EH (cell line): ENCODE measurements at places on chromosomes 6 and 20.

DNA sequence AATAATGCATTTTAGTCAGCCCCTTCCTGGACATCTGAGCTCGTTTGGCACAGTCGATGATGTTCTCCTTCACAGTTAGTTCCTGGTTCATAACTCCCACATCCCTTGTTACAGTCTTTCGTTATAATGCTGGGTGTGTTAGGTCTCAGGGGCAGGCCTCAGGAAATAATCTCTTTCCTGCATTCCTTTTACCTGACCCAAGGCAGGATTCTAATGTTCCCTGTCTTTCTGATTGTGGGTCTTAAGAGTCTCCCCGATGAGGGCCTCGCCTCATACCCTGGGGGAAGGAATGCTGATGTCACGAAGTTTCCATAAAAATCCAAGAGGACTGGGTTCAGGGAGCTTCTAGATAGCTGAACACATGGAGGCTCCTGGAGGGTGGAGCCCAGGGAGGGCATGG is 104.0 kb upstream of the CARMIL1 start:
- peak; percentile 90 for DNase-seq

DNA sequence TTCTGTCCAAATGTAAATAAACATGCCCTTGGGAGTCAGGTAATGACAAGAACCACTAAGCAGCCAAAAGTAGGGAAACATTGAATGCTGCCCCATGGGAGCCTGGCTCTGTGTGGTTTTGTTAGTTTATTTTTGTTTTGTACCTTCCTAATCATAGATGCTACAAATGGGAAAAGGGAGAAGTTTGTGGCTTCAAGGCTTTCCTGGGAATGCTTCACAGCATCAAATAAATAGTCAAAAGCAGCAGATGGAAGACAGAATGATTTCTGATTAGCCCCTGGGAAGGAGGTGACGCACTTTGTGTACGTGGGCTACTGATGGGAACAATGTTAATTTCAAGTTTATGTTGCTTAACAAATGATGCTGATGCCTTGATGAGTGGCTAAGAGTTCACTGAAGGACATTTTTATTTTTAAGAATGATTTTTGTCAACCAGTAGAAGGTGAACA is 532.7 kb downstream of the BCKDHB start:
- peak; percentile 68 for DNase-seq

DNA sequence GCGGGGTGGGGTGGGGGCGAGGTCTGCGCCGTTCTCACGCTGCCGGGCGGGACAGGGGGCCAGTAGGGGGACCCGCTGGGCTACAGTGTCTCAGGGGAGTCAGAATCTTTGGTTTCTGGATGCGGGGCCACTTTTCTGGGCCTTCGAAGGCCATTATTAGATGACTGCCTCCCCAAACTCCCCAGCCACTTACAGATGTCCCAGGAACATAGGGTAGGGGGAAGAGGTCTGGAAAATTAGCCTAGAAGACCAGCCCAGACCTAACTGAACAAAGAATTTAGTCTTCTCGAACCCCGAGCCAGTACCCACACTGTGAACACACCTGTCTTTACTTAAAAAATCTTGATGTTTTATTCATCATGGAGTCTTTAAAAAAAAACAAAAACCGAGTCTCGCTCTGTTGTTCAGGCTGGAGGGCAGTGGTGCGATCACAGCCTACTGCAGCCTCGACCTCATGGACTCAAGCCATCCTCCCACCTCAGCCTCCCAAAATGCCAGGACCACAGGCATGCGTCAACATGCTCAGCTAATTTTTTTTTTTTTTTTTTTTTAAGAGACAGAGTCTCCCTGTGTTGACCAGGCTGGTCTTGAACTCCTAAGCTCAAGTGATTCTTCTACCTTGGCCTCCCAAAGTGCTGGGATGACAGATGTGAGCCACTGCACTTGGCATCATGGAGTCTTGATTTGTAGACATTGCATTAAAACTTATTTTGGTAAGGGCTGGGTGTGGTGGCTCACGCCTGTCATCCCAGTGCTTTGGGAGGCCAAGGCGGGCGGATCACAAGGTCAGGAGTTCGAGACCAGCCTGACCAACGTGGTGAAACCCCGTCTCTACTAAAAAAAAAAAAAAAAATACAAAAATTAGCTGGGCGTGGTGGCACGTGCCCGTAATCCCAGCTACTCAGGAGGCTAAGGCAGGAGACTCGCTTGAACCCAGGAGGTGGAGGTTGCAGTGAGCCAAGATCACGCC is 3.3 kb upstream of the SLC29A1 start:
- DNase-seq = no peak

GRCh38 chr20:32006841-32007786 is 3.1 kb upstream of the CCM2L start:
- DNase-seq = peak; percentile 12

GRCh38 chr6:24052590-24052961 is 73.4 kb upstream of the NRSN1 start:
- no peak for DNase-seq

GRCh38 chr6:121826156-121826810 is 390.8 kb downstream of the GJA1 start:
- DNase-seq = peak; percentile 85

- no peak for DNase-seq
Measured at GRCh38 chr6:166849749-166850183, 106.6 kb downstream of the RNASET2 start.

- no peak for DNase-seq
Measured at GRCh38 chr20:54076259-54076658, 5.9 kb upstream of the BCAS1 start.

- DNase-seq = peak; percentile 30
Measured at GRCh38 chr6:11824986-11825385, 46.4 kb upstream of the ADTRP start.

DNA sequence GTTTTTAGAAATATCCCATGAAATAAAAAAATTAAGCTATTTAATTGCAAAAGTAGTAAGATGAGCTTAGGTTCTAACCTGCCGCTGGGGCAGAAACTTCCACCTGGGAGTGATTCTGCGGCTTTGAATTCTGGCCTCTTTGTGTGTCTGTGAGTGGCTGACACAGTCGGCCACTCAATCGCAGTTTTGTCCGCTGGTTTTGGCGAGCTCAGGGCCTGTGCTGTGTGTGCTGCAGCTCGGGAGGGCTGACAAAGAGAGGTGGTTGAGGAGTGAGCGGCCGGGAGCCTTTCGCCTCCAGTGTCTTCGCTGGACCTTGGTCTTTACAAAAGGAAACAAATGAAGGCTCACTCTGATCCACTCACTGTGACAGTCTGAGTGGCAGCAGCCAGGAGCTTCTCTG is 128.4 kb downstream of the TIAM2 start:
- DNase-seq = no peak

GRCh38 chr6:49713346-49713745 is at the start of gene CRISP2:
Gene CRISP2, minus strand, starts transcription at chr6:49713543. Its CDS starts 4,347 bp downstream, at chr6:49709196.
- no peak for DNase-seq

- DNase-seq = no peak
Measured at GRCh38 chr20:9611921-9612320, 97.5 kb downstream of the LAMP5 start.

GRCh38 chr20:23585808-23586734 is 17.8 kb upstream of the CST9L start:
- DNase-seq = no peak

DNA sequence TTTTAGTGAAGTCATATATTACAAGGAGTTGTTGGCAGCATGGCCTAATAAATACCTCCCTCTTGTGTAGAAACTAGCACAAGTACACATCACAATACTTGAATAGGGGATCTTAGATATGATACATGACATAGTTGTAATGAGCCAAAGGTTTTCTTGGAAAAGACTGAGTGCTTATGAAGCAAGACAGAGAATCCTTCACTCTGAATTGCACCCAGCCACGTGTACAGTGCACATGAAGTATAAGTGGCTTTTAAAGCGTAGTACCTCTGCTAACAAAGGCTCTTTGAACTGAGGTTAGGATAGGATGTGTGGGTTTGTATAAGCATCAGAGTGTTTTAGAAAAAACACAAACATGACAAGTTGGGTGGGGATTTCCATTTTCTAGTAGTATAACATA is 145.5 kb upstream of the STMND1 start:
- no peak for DNase-seq

- DNase-seq = no peak
Measured at GRCh38 chr20:45283551-45284057, 23.0 kb upstream of the RBPJL start.

GRCh38 chr20:58393299-58393698 is 4.3 kb downstream of the VAPB start:
- peak; percentile 67 for DNase-seq

DNA sequence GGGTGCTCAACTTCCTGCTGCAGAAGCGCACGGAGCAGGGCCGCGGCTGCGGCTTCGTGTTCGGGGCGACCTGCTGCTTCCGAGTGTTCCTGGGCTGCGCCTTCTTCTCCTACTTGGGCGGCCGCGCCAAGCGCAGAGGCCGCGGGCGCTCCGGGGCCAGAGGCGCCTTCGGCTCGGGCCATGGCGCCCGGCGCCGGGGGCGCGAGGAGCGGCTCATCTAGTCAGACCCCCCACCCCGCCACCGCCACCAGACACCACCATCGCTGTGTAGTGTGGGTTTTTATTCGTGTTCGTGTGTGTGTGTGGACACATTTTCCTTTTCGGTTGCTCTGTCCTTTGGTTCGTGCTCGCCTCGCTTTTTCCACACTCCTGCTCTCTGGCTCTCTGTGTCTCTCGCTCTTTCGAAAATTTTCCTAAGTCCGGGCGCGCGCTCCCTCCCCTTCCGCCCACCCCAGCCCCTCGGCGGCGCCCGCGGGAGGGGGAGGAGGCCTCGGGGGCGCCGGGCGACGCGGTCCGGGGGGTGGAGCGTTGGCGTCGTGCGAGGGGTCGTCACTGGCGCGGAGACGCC is 38.1 kb downstream of the GNAS start:
- peak; percentile 83 for DNase-seq

GRCh38 chr6:105569706-105570105 is 166.8 kb upstream of the PREP start:
- no peak for DNase-seq

DNA sequence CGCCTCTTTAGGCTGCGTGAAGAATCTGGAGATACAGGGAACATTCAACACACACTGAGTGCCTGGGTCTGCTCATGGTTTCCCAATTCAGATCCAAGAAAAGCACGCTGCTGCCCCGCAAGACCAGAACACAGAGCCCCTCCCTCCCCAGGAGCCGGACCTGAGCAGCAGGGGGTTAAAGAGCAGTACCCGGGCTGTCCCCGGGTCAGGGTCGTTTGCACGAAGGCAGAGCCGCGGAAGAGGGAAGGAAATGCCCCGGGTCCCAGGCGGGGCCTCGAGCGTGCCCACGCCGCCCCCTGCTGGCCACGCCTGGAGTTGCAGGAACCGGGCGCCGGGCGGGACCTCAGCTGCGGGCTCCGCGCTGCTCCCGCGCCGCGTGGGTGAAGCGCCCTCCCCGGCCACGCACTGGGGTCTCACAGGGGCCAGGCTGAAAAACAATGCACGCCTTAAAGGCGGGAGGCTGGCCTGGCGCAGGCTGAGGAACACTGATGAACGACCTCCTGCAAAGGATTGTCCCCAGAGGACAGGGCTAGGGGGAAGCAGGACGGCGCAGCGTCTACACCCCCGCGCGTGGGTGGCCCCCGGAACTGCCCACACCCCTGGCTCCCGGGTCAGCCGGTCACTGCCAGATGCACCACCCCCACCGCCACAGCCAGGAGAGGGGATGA is 48.9 kb downstream of the ANKRD60 start:
- peak; percentile 37 for DNase-seq

DNA sequence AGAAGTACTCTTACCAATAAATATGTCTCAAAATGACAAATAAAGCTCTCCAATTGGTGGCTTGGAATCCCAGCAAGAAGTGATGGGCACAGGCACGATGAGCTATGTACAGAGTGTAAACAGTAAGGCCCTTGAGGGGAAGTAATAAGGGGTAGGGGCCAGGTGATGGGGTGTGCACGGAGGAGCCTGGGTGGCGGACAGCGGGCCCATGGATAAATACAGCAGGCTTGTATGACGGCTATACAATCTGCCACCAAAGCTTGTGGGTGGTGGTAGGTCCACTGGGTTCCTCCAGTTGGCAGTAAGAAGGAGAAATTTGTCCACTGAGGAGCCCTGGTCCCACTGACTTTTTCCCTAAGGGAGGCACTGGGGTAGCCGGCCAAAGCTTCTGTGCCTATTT is 205.4 kb upstream of the RNF24 start:
- no peak for DNase-seq

DNA sequence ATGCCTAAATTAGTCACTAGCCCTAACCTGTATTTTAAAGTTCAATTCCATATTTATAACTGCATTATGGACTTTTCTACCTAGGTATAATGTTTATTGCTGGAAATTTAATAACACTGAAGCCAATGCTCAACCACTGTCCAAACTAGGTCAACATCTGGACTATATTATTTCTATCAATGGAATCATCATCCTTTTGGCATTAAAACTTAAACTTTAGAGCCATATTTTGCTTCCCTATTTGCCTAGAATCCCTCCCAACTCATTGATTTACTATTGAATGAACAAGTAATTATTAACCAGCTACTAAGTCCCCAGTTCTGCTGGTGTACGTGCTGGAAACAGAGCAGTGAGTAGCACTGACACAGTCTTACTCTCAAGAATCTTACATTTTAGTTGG is 291.7 kb upstream of the SPTLC3 start:
- DNase-seq = no peak

GRCh38 chr6:53009056-53009455 is 14.0 kb upstream of the GSTA4 start:
- no peak for DNase-seq

- DNase-seq = no peak
Measured at GRCh38 chr6:348860-349396, 42.6 kb upstream of the IRF4 start.

GRCh38 chr6:147061252-147061651 is 143.0 kb upstream of the STXBP5 start:
- DNase-seq = no peak

DNA sequence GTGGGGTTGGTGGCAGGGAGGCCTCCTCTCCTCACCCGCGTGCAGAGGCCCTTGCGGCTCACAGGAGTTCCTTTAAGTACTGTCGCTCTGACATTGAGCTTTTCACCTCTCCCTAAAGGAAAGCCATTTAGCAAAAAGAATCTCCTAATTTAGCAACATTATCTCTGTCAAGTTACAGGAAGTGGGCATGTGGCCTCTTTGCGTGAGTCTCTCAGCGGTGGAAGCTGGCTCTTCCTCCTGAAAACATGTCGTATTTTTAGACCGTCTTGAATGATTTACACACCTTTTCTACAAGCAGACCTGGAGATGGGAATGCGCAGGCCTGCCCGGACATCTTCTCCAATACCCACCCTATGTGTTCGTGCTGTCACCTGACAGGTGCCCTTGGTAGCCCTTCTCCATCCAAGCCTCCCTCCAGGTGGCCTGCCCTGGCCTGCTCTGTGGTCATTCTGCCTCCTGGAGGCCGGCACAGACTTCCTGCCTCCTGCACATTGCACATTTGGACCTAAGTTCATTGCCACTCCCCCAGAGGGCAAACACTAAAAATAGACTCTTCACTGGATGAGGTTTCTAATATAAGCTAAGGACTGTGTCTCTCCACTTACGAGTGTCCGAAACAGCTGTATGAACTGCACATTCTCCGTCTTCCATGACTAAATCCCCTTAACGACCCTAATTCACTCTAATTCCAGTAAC is 18.5 kb upstream of the PHACTR3 start:
- no peak for DNase-seq

DNA sequence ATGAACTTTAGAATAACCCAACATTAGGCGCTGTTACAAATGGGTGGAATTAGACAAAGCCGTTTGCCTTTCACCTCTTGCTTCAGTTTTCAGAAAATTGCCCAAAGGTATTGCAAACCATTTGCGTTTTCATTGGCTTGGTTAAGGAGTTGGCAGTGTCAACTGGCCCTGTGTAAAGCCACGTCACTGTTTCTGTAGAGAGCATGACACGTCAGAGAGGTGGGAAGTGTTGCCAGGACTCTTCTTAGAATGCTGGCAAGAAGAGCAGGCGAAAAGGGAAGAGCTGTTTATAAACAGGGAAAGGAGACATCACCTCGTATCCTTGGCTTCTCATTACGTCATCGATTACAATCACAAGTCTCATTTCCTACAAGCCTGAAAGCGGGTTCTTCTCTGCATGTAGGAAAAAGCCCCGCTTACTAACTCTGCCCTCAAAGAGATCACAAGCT is 4.2 kb upstream of the IRF4 start:
- no peak for DNase-seq
